Esophagus squamous epithelium (tissue), 5 donors: ENCODE measurements at places on chromosomes 3 and 15.

- DNase-seq, result no peak
Observed at GRCh38 chr15:74843445-74843828, 481 bp upstream of the ULK3 start.

GRCh38 chr3:105497386-105497785 lies 130.7 kb downstream of the ALCAM start:
- no peak for DNase-seq

- no peak for DNase-seq
Observed at GRCh38 chr3:55189359-55189801, 261.5 kb upstream of the LRTM1 start.

- DNase-seq, result no peak
Observed at GRCh38 chr3:120683671-120684301, 1.7 kb upstream of the HGD start.

- no peak for DNase-seq
Observed at GRCh38 chr3:197880491-197881269, 69.3 kb upstream of the RPL35A start.

GRCh38 chr3:193865339-193865738 lies 270.6 kb upstream of the HES1 start:
- no peak for DNase-seq

- no peak for DNase-seq
Observed at GRCh38 chr3:95595416-95596075, 1218.8 kb upstream of the EPHA6 start.

- DNase-seq, result no peak
Observed at GRCh38 chr3:45499529-45499928, 95.0 kb upstream of the LIMD1 start.

DNA sequence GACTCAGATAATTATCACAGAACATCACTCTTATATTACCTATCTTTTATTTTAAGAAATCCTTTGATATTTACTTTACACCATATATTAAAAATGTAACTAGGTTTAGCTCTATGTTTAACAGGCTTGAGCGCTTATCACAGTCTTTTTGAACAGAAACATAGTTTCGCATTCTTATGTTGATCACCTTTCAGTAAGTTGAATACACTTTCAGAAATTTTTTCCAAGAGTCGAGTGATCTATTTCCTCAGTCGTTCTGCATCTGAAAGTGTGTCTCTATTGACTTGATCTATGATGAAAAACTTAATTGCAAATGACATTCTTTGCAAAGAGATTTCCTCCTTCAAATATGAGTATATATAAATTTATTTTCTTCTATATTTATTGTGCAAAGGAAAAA lies 516.6 kb upstream of the KCNMB2 start:
- DNase-seq, result no peak

DNA sequence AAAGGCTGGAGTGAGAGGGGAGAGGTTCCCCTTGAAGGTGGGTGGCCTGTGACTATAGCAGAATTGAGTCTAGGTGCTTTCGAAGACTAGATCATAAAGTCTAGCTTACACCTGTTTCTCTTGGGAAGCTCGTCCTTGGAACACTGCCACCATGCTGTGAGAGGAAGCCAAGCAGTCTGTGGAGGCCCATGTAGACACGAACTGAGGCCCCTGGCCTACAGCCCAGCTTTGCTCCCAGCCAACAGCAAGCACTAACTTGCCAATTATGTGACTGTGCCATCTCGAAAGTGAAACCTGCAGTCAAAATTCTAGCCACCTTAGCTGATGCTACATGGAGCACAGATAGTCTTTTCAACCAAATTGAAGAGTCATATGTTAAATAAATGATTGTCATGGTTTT lies 190.5 kb upstream of the NECTIN3 start:
- no peak for DNase-seq

GRCh38 chr3:58065700-58066167 lies 57.5 kb downstream of the FLNB start:
- no peak for DNase-seq

DNA sequence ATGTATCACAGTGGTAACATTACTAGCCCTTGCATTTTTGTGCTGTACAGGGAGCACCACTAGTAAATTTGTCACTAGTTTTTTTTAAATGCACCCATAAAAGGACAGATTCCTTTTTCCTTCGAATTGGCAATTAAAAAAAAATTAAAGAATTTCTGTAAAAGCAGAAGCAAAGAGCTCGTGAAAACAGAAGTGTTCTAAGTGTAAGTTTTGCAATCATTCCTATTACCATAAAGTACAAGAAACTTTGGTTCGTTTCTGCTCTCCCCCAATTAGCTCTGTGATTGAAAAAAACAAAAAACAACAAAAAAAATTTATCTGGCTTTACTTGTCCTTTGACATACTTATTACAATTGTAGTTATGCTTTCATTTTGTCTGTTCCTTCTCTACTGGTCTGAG lies 5.3 kb downstream of the SERP1 start:
- DNase-seq, result no peak

DNA sequence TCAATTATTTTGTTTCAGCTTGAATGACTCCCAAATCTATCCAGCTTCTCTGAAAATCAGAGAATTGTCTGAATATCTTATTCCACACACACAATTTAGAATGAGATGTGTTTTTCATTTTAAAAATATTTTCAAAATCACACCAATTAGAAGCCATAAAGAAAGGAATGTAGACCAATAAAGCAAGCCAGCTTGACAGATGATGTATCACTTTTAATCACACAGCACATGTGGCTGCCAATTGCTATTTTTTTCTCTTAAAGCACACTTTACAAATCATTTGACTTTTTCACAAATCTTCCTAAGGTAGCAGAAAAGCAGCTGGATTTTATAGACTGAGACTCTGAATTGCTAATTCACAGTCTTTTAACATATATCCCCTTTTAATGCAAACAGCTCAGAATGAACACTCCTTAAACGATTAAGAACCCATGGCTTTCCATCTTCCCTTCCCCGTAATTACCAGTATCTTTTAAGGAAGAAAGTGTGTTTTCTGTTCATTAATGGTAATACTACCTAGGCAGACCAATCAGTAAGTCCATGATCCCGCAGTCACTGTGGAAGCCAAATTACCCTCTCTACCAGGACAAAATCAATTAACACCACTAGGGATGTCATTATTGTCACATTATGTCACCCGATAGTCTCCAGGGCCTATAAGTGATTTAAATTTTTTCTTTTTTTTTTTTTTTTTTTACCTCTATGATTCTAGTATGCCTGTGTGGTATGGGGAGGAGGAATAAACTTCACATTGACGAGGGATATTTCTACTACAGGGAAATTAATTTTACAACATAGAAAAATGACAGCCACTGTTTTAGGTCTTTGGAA lies 250.0 kb upstream of the VEPH1 start:
- DNase-seq, result no peak
